Pulmonary artery endothelial cell (primary cell): ENCODE measurements at places on chromosomes 5 and 9. TPM values are rescaled to one million over a fixed set of nuclear protein-coding genes. Genes with fewer than 3 reads are reported as not detected.

Gene FOXD1
- total RNA-seq: 0.20 and 1.1 TPM in 2 replicates

Gene TOMM5
- total RNA-seq: 217 and 233 TPM in 2 replicates

Gene FAM53C
- total RNA-seq: 30.7 and 30.8 TPM in 2 replicates

DNA sequence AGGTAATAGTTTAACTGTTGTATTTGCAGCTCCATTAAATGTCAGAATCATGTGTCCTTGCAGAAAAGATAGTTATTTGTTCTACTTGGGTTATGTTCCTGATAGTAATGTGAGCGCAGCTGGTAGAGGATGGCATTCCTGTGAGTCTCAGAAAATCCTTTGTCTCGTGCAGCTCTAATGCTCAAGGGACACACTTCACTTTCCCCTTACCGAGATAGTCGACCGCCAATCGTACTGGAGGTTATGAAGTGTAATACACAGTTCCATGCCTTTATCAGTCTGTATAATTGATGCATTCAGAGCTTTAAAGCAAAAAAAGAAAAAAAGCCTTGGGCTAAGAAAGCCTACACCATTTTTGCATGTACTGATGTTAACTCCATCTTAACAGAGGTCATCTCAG is 60.2 kb upstream of the SRP19 start:
- no peak for DNase-seq

DNA sequence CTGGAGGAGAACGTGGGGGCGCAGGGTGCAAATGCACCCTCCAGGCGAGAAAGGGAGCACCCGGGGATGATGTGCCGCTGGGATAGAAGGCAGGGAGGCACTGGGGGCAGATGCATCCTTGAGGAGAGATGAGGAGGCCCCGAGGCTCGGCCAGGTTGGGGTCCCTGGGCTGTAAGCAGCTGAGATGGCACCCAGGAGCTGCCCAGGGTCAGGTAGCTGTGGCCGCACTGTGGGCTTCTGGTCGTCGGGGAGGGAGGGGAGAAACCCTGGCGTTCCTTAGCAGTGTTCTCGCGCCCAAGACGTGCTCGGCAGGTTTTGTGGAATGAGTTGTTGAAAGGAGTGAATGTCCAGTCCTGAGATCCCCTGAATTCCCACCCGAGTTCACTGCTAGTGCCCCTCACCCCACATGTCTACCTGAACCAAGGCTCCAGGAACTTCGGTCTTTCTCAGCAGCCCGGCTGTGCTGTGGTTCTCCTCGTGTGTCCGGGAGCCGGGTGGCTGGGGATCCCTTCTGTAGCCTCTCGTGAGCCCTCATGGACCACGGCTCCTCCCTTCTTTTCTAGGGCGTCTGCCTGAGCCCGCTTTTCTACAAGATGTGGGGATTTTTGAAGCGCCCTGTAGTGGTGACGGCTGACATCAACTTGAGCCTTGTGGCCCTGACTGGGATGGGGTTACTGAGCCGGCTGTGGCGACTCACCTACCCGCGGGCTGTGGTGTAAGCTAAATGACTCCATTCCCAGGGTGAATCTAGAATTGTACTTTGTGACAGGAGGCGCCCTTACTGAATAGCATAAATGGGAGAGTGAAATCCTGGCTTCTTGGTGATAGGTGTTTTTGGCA is 1.1 kb downstream of the POMT1 start:
- DNase-seq: no peak

- no peak for DNase-seq
These were observed 22.3 kb upstream of the ZNF474 start for GRCh38 chr5:122107016-122107415.
